Temporal lobe (tissue), 4 donors: ENCODE measurements at places on chromosomes 16 and 17. TPM values are rescaled to one million over a fixed set of nuclear protein-coding genes. Genes with fewer than 3 reads are reported as not detected.

Gene LITAFD
- not detected for total RNA-seq

Gene CLDN9
- total RNA-seq, result not detected

Gene USH1G
- 0.25 TPM for total RNA-seq

Gene CHD9NB
- total RNA-seq, result 0.25 TPM
